ENCODE measurements at places on chromosomes 11 and 22. TPM values are rescaled to one million over a fixed set of nuclear protein-coding genes. Genes with fewer than 3 reads are reported as not detected.
A peak's percentile ranks its signal among the peaks of the same experiment; 100 is the strongest.

DNA sequence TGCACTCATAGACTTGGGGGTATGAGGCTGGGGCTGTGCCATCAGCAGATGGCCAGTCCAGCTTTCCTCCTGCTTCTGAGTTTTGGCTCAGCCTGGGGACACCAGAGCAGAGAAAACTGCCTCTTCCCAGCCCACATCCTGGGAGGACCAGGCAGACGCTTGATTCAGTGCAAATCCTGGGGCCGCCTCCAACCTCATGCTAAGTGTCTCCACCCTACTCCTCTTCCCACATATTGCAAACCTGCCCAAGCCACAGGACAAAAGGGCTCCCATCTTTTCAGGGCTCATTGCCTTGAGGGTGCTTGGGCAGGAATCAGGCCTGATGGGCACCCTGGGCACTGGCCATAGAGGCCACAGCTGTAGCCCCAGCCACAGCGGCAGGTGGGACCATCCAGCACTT, 79.7 kb upstream of the SHANK2 start:
- no peak overlapping the region for H3K27ac ChIP-seq
- H3K36me3 ChIP-seq = no peaks in the 10 kb centered on the region
- H3K4me3 ChIP-seq = no peak overlapping the region
- no peaks in the 10 kb centered on the region for H3K27me3 ChIP-seq
- no peaks in the 10 kb centered on the region for H3K4me1 ChIP-seq

DNA sequence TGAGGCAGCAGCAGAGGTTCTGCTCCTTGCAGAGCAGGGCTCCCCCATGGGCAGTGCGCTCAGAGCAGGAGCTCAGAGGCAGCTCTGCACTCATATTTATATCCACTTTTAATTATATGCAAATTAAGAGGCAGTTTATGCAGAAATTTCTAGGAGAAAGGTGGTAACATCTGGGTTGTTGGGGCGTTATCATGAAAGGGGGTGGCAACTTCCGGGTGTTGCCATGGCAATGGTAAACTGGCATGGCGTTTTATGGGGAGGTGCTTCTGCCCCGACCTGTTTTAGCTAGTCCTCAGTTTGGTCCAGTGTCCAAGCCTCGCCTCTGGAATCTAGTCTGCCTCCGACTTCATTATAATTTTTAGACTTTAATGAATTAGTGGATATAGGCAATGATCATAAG, 1191.7 kb downstream of the TBC1D22A start:
- DNase-seq = no peak
- no peak overlapping the region for H3K4me3 ChIP-seq
- H3K4me1 ChIP-seq = no peaks in the 10 kb centered on the region
- no peaks in the 10 kb centered on the region for H3K36me3 ChIP-seq
- H3K27ac ChIP-seq = no peak overlapping the region
- no peaks in the 10 kb centered on the region for H3K27me3 ChIP-seq

DNA sequence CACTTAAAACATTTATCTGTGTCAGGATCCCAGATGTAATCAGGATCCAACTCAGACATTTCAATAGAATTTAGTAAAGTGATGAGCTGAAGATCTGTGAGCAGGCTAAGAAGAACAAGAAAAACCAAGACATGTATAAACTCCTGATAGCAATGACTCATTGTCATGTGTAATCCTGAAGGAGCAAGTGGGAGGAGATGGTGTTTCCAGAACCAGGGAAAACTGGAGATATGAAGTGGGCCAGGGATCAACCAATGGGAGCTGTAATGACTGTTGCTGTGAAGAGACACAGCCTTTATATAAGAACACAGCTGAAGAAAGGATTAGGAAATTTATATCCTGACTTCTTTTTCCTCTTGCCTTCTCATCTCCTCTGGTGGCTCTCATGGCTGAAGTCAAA, 682.5 kb upstream of the ARHGAP42 start:
- H3K27ac ChIP-seq = no peak overlapping the region
- H3K27me3 ChIP-seq = no peaks in the 10 kb centered on the region
- no peak for DNase-seq
- no peaks in the 10 kb centered on the region for H3K36me3 ChIP-seq
- no peaks in the 10 kb centered on the region for H3K4me1 ChIP-seq
- H3K4me3 ChIP-seq = no peak overlapping the region

GRCh38 chr22:38124236-38124974, 13.9 kb upstream of the BAIAP2L2 start:
- peaks cover 8% of the 10 kb centered on the region for H3K36me3 ChIP-seq
- H3K27me3 ChIP-seq = no peaks in the 10 kb centered on the region
- H3K4me3 ChIP-seq = no peak overlapping the region
- no peaks in the 10 kb centered on the region for H3K4me1 ChIP-seq

CRKL gene
- polyA plus RNA-seq = 13.5 TPM

GRCh38 chr11:39786281-39786680, 1673.2 kb downstream of the LRRC4C start:
- H3K27me3 ChIP-seq = no peaks in the 10 kb centered on the region
- no peaks in the 10 kb centered on the region for H3K36me3 ChIP-seq
- H3K27ac ChIP-seq = no peak overlapping the region

DDI1 gene
- not detected for polyA plus RNA-seq

PIH1D2 gene
- not detected for polyA plus RNA-seq

RTN4R gene
- polyA plus RNA-seq = 0.79 TPM

- H3K27ac ChIP-seq = peak overlapping the region; percentile 94
- H3K36me3 ChIP-seq = no peaks in the 10 kb centered on the region
- DNase-seq = peak; percentile 71
- peak overlapping the region; percentile 20 for H3K4me3 ChIP-seq
- H3K27me3 ChIP-seq = no peaks in the 10 kb centered on the region
- H3K4me1 ChIP-seq = peaks cover 85% of the 10 kb centered on the region
Measured at GRCh38 chr11:118914178-118914918, 11.4 kb downstream of the BCL9L start.

- H3K27ac ChIP-seq = peak overlapping the region; percentile 95
- no peaks in the 10 kb centered on the region for H3K27me3 ChIP-seq
- peaks cover 73% of the 10 kb centered on the region for H3K4me1 ChIP-seq
Measured at GRCh38 chr22:50540381-50540780, 5.3 kb upstream of the KLHDC7B start.

APOA1 gene
- polyA plus RNA-seq = 0.56 TPM

ADM gene
- polyA plus RNA-seq = 2.3 TPM

- no peak for DNase-seq
- no peaks in the 10 kb centered on the region for H3K4me1 ChIP-seq
- no peaks in the 10 kb centered on the region for H3K27me3 ChIP-seq
- H3K27ac ChIP-seq = no peak overlapping the region
- H3K36me3 ChIP-seq = no peaks in the 10 kb centered on the region
Measured at GRCh38 chr22:29443861-29444792, 5.7 kb downstream of the RFPL1 start.

DNA sequence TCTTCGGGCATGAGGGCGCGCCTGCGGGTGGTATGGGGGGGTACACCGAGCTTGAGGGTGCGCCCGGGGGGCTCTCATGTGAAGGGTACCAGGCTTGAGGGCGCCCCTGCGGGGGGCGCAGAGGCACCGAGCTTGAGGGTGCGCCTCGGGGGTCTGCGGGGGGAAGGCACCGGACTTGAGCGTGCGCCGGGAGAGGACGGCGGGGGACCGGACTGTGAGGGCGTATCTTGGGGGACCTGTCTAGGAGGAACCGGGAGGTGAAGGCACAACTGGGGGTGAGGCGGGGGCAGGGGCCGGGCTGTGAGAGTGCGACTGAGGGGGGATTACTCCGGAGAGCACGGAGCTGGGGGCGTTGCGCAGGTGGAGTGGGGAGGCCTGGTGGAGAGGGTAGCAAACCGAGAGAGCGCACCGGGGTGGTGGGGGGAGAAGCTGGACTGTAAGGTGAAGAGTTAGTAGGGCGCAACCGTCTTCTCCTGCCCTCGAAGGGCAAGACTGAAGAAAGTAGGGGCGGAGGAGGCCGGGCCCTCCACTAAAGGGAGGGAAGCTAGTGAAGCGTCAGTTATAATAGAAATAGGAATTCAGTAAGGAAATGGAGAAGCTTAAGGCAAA, 1.1 kb upstream of the DDX6 start:
- DNase-seq = no peak
- H3K4me1 ChIP-seq = peaks cover 40% of the 10 kb centered on the region
- H3K4me3 ChIP-seq = peak overlapping the region; percentile 96
- H3K27ac ChIP-seq = peak overlapping the region; percentile 100
- no peaks in the 10 kb centered on the region for H3K27me3 ChIP-seq

DNA sequence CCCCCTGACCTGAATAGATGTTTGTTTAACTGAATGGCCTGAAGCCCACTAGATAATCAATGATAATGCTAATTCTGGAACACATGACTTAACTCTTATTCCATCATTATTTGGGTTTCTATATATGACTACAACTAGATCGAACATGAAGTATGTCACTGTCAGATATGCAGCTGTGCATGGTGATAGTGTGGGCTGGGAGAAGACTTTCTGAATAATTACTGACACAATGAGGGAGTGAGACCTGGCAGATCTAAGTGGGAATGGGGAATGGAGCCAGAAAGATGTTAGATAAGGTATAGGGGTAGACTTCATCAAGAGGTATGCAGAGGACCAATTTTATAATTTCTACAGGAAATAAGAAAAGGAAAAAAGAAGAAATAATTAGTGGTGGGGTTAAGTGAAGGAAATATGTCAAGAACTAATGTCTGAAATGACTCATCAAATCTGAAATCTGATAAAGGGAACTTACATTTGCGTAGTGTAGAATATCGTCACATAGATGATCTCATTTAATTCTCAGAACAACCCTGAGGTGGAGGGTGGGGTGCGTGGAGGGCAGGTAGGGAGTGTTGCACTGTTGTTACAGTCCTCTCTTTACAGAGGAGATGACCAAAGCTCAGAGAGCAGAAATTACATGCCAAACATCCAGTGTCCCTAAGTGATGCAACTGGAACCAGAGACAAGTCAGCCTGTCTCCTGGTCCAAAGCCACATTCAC, 68.2 kb upstream of the EED start:
- DNase-seq = no peak
- no peaks in the 10 kb centered on the region for H3K36me3 ChIP-seq
- H3K27me3 ChIP-seq = no peaks in the 10 kb centered on the region
- no peaks in the 10 kb centered on the region for H3K4me1 ChIP-seq
- H3K4me3 ChIP-seq = no peak overlapping the region

GRCh38 chr22:20080776-20081654, 974 bp downstream of the DGCR8 start:
- peaks cover 9% of the 10 kb centered on the region for H3K4me1 ChIP-seq
- no peaks in the 10 kb centered on the region for H3K36me3 ChIP-seq
- no peak for DNase-seq
- H3K27me3 ChIP-seq = no peaks in the 10 kb centered on the region
- peak overlapping the region; percentile 70 for H3K27ac ChIP-seq
